ENCODE measurements at places on chromosomes 7 and 10. TPM values are rescaled to one million over a fixed set of nuclear protein-coding genes. Genes with fewer than 3 reads are reported as not detected.

The CDK6 gene
- 82.2 TPM for total RNA-seq

The GUSB gene
- 41.4 TPM for total RNA-seq

The CCDC146 gene
- total RNA-seq: 0.34 TPM

The SPDYE8 gene
- not detected for total RNA-seq

The UROS gene
- 71.2 TPM for total RNA-seq

The ZNF248 gene
- total RNA-seq: 0.51 TPM

The NPFFR1 gene
- total RNA-seq: not detected

The LBX1 gene
- 0.06 TPM for total RNA-seq

The ARHGEF5 gene
- 2.0 TPM for total RNA-seq

The FOXP2 gene
- total RNA-seq: 1.7 TPM

The CCDC172 gene
- total RNA-seq: not detected

The CYP3A4 gene
- 0.11 TPM for total RNA-seq

The SNX13 gene
- total RNA-seq: 54.5 TPM

The RBM20 gene
- 0.06 TPM for total RNA-seq

The RPEL1 gene
- total RNA-seq: 0.06 TPM

The SEMA3E gene
- total RNA-seq: 6.0 TPM

The DEPP1 gene
- total RNA-seq: 0.15 TPM

The COX15 gene
- 32.7 TPM for total RNA-seq

The CPN1 gene
- total RNA-seq: not detected

The LIPK gene
- not detected for total RNA-seq

The UCMA gene
- total RNA-seq: not detected

The PIP4K2A gene
- total RNA-seq: 28.1 TPM

The ITPRID1 gene
- not detected for total RNA-seq

The ECHS1 gene
- total RNA-seq: 79.0 TPM

The COL13A1 gene
- total RNA-seq: 19.5 TPM

The PPRC1 gene
- 10.8 TPM for total RNA-seq

The ARHGAP19 gene
- 9.8 TPM for total RNA-seq

Data from Daoy (cell line).